ENCODE measurements at places on chromosomes 11 and 22. TPM values are rescaled to one million over a fixed set of nuclear protein-coding genes. Genes with fewer than 3 reads are reported as not detected.

KIRREL3 gene
- total RNA-seq: not detected

DNA sequence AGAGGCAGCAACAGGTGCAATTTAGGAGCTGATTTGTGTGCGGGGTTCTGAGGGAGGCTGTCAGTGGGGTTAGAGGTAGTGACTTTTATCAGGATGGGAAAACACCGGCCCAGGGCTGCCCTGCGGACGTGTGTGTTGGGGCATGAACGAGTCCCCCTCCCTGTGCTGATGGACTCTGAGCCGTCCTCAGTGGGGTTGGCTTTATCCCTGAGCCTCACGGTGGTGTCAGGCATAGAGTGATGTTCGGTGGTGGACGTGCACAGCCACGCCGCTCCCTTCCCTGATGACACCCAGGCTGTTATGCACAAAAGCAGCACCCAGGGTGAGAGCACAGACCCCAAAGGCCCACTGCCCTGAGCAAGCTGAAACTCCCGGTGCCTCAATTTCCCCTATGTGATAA, 809.1 kb downstream of the BRD1 start:
- no peaks in the 10 kb centered on the region for H3K27me3 ChIP-seq
- H3K4me1 ChIP-seq: no peaks in the 10 kb centered on the region
- no peak overlapping the region for H3K4me3 ChIP-seq

DNA sequence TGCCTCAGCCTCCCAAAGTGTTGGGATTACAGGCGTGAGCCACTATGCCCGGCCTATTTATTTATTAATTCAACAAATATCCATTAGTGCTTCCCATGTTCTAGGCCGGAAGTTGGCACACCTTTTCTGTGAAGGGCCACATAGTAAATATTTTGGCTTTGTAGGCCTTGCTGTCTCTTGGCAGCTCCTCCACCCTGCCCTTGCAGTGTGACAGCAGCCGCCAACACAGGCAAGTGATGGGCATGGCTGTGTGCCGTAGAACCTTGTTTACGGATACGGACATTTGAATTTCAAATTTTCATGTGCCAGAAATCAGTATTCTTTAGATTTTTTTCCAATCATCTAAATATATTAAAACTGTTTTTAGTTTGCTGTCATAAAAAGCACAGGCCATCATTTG, 139.5 kb downstream of the WNT7B start:
- no peak overlapping the region for H3K4me3 ChIP-seq
- H3K36me3 ChIP-seq: peaks cover 22% of the 10 kb centered on the region
- peaks cover 2% of the 10 kb centered on the region for H3K4me1 ChIP-seq
- DNase-seq: no peak
- no peak overlapping the region for H3K27ac ChIP-seq

GRCh38 chr11:118441770-118442275, 5.5 kb downstream of the KMT2A start:
- H3K4me3 ChIP-seq: peak overlapping the region; percentile 36
- peaks cover 78% of the 10 kb centered on the region for H3K4me1 ChIP-seq
- H3K36me3 ChIP-seq: peaks cover 46% of the 10 kb centered on the region
- peak overlapping the region; percentile 88 for H3K27ac ChIP-seq
- DNase-seq: peak; percentile 20
